HL-60 (cell line): ENCODE measurements at places on chromosomes 1 and 21.

GRCh38 chr1:169943963-169944526 is 50.3 kb upstream of the SCYL3 start:
- no peak for DNase-seq

DNA sequence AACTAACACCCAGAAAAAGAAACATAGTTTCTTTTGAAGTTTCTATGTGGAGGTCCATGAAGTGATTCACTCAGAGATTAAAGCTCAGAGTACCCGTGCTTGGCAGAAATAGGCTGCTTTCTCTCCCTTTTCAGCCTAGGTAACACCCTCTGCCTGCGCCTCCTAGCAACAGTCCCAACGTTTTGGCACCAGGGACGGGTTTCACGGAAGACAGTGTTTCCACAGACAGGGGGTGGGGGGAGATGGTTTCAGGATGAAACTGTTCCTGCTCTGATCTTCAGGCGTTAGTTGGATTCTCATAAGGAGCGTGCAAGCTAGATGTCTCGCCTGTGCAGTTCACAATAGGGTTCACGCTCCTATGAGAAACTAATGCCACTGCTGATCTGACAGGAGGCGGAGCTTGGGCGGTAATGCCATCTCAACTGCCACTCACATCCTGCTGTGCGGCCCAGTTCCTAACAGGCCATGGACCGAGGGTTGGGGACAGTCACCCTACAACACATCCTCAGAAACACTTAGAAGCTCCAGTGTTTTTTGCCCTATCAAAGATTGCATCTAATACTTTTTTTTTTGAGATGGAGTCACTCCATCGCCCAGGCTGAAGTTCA is 53.2 kb downstream of the CHML start:
- no peak for DNase-seq

DNA sequence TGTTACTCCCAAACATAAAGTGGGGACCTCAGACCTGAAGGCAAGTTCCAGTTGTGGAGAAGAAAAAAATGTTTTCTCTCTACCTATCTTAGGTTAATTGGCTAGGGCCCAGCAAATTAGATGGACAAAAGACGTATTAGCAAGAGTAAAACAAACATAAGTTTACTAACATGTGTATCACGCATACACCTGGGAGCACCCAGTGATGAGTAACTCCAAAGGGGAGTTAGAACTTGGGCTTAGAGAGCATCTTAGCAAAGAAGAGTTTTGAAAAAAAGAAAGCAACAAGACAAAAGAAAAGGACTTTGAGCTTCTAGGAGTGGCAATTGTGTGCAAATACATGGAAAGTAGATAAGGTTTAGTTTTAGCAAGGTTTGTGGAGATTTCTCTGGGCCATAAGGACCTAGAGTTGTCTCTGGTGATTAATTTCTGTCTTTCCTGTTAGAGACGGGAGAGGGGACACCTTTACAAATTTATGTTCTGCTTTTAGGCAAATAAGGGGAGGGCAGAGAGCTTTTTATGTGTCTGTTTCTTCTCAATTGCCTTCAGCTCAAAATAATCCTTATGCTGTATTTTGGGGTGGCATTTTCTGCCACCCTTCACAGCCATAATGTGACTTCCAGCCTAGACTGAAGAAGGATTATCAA is 76.7 kb upstream of the PTGFRN start:
- DNase-seq, result no peak

DNA sequence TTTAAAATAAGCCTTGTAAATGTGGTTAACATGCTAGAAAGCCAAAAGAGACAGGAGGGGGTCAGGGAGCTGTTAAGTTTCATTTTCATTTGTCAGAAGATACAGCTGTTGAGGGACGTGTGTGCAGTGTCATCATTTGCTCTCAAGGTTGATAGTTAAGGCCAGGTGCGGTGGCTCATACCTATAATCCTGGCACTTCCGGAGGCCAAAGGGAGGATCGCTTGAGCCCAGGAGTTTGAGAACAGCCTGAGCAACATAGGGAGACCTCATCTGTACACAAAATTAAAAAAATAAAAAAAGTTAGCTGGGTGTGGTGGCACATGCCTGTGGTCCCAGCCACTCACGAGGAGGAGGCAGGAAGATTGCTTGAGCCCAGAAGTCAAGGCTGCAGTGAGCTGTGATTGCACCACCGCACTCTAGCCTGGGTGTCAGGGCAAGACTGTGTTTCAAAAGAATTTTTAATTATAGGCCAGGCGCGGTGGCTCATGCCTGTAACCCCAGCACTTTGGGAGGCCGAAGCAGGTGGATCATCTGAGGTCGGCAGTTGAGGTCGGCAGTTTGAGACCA is 22.7 kb downstream of the ZBTB8OS start:
- DNase-seq, result no peak

DNA sequence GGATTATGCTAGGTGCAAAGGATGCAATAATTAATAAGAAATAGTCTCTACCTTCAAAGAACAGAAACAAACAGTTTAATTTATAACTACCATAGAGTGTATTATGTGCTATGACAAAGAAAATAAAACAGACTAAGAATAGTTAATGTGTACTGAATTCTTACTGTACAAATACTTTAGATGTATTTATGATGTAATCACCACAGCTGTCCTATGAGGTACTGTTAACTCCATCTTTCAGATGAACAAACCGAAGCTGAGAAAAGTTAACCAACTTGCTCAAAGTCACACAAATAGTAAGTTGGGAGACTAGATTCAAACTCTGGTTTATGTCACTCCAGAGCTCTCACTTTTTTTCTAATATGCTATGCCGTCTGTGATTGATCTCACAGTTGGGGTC is 77.0 kb upstream of the FGGY start:
- no peak for DNase-seq

DNA sequence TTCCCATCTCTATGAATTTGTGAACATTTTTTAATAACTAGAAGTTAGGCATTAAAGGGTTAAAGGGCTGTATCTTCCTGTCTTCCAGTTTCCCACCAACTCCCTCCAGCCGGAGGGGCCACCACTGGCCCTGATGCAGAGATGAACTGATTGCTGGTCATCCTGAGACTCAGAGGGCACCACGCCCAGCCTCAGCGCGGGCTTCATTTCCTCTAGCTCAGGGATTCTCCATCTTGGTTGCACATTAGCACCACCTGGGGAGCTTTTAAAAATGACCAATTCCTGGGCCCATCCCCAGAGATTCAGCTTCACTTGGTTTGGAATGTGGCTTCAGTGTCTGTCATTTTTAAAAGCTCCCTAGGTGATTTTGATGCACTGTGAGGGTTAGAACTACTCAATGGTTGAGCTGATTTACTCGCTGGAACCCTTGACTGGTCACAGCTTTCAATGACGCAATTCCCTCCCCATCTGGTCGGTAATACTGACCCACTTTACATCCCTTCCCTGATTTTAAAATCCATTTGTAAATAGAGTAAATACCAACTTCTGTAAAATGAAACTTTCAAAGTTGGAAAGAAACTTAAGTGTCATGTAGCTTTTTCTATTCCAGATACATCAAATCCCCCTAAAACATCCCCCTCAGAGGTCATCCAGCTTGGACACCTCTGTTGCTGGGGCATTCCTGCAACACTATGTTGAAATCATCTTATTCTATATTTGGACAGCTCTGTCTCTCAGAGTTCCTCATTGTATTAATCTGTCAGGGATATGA is 5.1 kb downstream of the NAV1 start:
- DNase-seq, result no peak

DNA sequence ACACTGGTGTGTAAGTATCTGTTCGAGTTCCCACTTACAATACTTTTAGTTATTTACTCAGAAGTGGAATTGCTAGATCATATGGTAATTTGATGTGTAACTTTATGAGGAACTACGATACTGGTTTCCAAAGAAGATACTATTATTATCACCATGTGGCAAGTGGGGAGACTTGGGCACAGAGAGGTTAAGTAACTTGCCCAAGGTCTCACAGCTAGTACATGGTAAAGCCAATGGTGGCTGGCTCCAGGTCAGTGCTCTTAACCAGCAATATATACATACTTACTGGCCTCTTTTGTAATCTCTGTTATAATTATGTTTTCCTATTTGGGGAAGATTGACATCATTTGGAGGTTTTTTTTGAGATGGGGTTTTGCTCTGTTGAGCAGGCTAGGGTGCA is 138.9 kb upstream of the HNRNPU start:
- no peak for DNase-seq
